ENCODE measurements at places on chromosomes 1 and 21. TPM values are rescaled to one million over a fixed set of nuclear protein-coding genes. Genes with fewer than 3 reads are reported as not detected.

RBM11 gene
- not detected for total RNA-seq

ZNF692 gene
- total RNA-seq = 16.4 TPM

REN gene
- not detected for total RNA-seq

BLACAT1 gene
- total RNA-seq = not detected

CELA3A gene
- total RNA-seq = not detected

DFFB gene
- total RNA-seq = 2.4 TPM

FAM167B gene
- 0.70 TPM for total RNA-seq

CLCA1 gene
- not detected for total RNA-seq

ADGRB2 gene
- total RNA-seq = 4.9 TPM

ATP1A2 gene
- 0.10 TPM for total RNA-seq

SAMSN1 gene
- total RNA-seq = not detected

RHOU gene
- total RNA-seq = 9.5 TPM

RHD gene
- total RNA-seq = not detected

PKP1 gene
- total RNA-seq = 0.02 TPM

RPTN gene
- total RNA-seq = not detected

CDK18 gene
- 0.96 TPM for total RNA-seq

UCK2 gene
- 121 TPM for total RNA-seq

OSCP1 gene
- 7.4 TPM for total RNA-seq

CNR2 gene
- not detected for total RNA-seq

FLG2 gene
- total RNA-seq = not detected

MTF1 gene
- total RNA-seq = 5.3 TPM

IRF6 gene
- total RNA-seq = 0.19 TPM

WARS2 gene
- total RNA-seq = 4.9 TPM

ZFP69 gene
- not detected for total RNA-seq

OR2T33 gene
- total RNA-seq = not detected

CC2D1B gene
- 18.2 TPM for total RNA-seq

SLC44A3 gene
- total RNA-seq = 2.4 TPM

SRGAP2B gene
- 16.0 TPM for total RNA-seq

MAEL gene
- total RNA-seq = not detected

MSH4 gene
- total RNA-seq = not detected

OR2L13 gene
- total RNA-seq = not detected

SYT14 gene
- total RNA-seq = 0.10 TPM

IGSF21 gene
- total RNA-seq = not detected

NTMT2 gene
- not detected for total RNA-seq

RIMS3 gene
- total RNA-seq = 1.1 TPM

CYP2J2 gene
- 0.11 TPM for total RNA-seq

HFM1 gene
- total RNA-seq = 0.06 TPM

CLCN6 gene
- 6.1 TPM for total RNA-seq

OVAAL gene
- total RNA-seq = not detected

KRTAP19-3 gene
- total RNA-seq = not detected

ZFP69B gene
- total RNA-seq = 1.3 TPM

LAX1 gene
- not detected for total RNA-seq

HTR6 gene
- 0.15 TPM for total RNA-seq

LRRC71 gene
- total RNA-seq = 0.14 TPM

FALEC gene
- not detected for total RNA-seq

PLEKHN1 gene
- 6.3 TPM for total RNA-seq

Data from A549 treated with Mapracorat at 1 μM for 4 hours (cell line).